Left lung (tissue), 14 donors: ENCODE measurements at places on chromosomes 1 and 21. TPM values are rescaled to one million over a fixed set of nuclear protein-coding genes. Genes with fewer than 3 reads are reported as not detected.

The ARHGEF19 gene
- 67.7 TPM for polyA plus RNA-seq

The BOLA1 gene
- polyA plus RNA-seq: 18.0 TPM

The SPATA17 gene
- 4.1 TPM for polyA plus RNA-seq

The UBE2U gene
- 0.41 TPM for polyA plus RNA-seq

The FAM177B gene
- polyA plus RNA-seq: 0.63 TPM

The VAV3 gene
- 6.1 TPM for polyA plus RNA-seq

The ZFP69 gene
- polyA plus RNA-seq: 8.1 TPM

The CIART gene
- polyA plus RNA-seq: 11.9 TPM

The LEPR gene
- polyA plus RNA-seq: 32.7 TPM

The RIMKLA gene
- 0.92 TPM for polyA plus RNA-seq
